Activated CD4-positive, alpha-beta T cell treated with anti-CD3 and anti-CD28 coated beads, Interleukin-2, amount 10 ng/mL, durations not matched to agents 24 days and 14 days (primary cell): ENCODE measurements at places on chromosomes 6 and 20. TPM values are rescaled to one million over a fixed set of nuclear protein-coding genes. Genes with fewer than 3 reads are reported as not detected.

The MUCL3 gene
- total RNA-seq, result not detected in 2 replicates

The SULF2 gene
- 1.2 and 1.3 TPM in 2 replicates for total RNA-seq

The GDAP1L1 gene
- not detected in 2 replicates for total RNA-seq

The CCHCR1 gene
- 51.5 and 52.7 TPM in 2 replicates for total RNA-seq

DNA sequence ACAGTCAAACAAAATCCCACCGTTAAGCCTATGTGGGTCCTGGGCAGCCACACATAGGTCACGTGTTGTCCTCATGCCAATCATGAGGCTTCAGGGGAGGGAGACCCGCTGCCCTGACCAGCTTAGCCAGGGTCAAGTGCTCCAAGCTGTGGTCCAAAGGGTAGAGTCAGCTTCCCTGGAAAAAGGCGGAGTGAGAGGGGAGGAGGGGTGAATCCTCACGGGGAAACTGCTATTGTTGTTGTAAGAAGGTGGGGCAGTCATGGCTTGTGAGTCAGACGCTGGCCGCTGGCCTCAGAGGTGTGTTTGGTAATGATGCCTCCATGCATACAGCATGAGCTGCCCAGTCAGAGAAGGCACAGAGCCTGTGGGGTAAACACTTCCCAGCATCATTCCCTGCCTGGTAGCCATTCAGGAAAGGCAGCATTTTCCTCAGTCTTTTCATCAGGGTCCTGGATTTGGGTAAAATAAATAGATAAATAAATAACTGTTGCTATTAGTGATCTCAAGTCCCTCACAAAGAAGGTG is 8.7 kb downstream of the CST3 start:
- DNase-seq, result no peak

DNA sequence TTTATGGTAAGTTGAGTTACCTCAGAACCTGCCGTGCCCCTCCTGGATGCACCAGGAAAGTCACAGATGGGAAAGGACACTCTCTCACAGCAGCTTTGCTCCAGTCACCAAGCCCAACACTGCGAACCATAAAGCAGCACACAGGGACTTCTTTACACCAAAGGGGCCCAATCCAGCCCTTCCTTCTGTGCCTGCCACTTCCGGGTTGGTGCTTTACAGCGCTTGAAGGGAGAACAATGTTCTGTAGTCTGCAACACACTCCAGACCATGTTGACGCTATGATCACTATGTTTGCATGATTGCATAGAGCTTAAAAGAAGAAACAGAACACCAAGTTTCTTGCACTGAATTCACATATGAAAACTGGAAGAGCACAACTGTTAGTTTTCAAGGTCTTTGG is 57.1 kb downstream of the SERAC1 start:
- no peak for DNase-seq
